ENCODE measurements at places on chromosomes 4 and X. TPM values are rescaled to one million over a fixed set of nuclear protein-coding genes. Genes with fewer than 3 reads are reported as not detected.

Gene CXCL11
- total RNA-seq: not detected

Gene HUWE1
- 204 TPM for total RNA-seq

Gene SLC16A2
- 0.15 TPM for total RNA-seq

GRCh38 chrX:129718676-129719075, 20.1 kb upstream of the XPNPEP2 start:
- no peak for DNase-seq

GRCh38 chrX:30654989-30655607, 1.9 kb downstream of the GK start:
- no peak for DNase-seq

GRCh38 chrX:47581731-47582647, at the start of gene TIMP1:
TIMP1 (plus strand) TSS chrX:47582436; CDS start chrX:47583416, 980 bp downstream.
- peak; percentile 54 for DNase-seq

DNA sequence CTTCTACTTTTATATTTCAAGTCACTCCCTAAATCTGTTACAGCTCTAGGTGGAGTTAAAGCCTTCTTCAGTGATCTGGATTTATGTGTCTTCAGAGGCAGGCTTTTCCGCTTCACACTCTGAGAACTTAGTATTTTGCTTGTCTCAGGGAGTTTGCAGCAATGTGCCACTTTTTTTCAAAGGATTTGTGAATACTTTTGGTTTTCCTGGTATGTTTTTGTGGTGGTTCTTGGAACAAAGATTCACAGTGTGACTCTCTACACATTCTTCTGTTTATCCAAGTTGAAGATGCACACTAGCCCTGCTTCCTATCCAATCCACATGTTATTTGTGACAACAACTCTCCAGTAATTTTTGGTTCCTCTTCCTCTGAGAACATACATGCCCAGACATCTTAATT, 1253.7 kb downstream of the TECRL start:
- DNase-seq: no peak

DNA sequence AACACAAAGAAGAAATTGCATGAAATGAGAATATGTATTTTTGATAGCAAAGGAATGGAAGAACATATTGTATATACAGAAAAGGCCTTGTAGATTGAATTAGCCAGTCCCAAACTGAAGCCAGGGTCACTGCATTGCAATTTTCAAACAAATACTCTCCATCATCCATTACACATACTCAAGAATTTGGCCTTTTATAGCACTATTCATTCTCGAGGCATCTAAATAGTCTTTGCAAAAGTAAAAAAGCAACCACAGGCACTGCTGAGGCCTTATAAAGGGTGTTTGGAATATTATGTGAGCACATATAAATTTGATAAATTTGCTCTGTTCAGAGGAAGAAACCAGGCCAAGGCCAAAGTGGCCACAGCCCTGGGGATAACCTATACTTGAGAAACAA, 123.0 kb downstream of the ZNF827 start:
- DNase-seq: no peak

DNA sequence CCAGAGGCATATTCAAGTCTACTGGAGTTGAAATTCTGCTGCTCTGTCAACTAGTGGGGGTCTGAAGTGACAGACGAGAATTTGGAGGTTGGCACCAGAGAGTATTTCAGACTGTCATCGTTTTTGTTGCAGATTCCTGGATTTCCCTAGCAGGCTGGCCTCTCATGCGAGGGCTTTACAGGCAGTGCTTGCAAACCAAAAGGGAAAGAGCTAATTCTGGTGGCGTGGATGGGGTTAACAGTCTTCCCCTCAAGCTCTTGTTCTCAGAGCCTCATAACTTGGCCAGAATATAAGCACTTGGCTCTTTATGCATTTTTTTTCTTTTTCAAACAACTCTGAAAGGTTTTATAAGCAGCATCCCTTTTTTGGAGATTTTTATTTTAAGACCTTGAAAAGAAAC, at the start of gene SPARCL1:
TSS of gene SPARCL1 (minus strand) at position 190 of the 400 bp plus-strand sequence. CDS start 29,802 bp downstream, outside the sequence.
- no peak for DNase-seq

GRCh38 chrX:153333266-153333665, 687 bp upstream of the ZNF275 start:
- no peak for DNase-seq

DNA sequence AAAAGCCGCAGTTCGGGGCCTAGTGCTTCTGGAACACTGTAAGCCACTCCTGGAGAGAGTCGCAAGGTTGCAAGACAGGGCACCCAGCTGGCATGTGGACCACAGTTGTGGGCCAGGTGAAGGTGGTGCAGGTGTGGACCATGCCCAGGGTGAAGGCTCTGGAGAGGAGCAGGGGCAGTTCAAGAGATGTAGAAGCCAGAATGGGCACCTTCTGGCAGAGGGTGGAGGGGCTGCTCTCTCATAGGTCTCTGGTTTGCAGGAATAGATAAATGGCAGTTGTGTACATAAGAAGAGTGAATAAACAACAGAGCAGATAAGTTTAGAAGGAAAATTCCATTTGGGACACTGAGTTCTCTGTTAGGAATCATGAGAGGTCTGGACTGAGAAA, 38.6 kb downstream of the TNIP3 start:
- DNase-seq: no peak

DNA sequence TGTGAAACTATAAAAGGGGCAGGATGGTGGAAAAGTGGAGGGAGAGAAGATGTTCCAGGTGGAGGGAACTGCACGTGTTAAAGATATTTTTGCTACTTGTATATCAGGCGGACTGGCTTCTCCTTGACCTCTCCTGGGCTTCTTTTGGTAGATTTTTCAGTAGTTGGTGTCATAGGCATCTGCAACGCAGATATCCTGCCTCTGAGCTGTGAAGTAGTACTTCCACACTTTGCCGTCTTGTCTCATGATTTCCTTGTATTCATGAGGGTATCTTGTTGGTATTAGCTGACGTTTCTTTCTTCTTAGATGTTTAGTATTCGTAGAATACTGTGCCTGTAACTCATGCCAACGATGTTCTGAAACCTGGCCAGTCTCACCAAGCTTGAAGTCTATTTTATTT, 81.0 kb downstream of the WWC2 start:
- no peak for DNase-seq

- DNase-seq: no peak
Observed at GRCh38 chr4:165288226-165288625, 39.2 kb upstream of the MSMO1 start.
